ENCODE measurements at places on chromosomes 2 and 18. TPM values are rescaled to one million over a fixed set of nuclear protein-coding genes. Genes with fewer than 3 reads are reported as not detected.

GRCh38 chr18:6341709-6342108 lies 73.0 kb downstream of the L3MBTL4 start:
- DNase-seq: no peak

GRCh38 chr2:41710944-41711343 lies 336.9 kb upstream of the PKDCC start:
- DNase-seq: no peak

- no peak for DNase-seq
These were observed 89.6 kb upstream of the CCDC68 start for GRCh38 chr18:55048892-55049291.

- DNase-seq: no peak
These were observed 35.1 kb downstream of the ITGB1BP1 start for GRCh38 chr2:9388199-9388681.

DNA sequence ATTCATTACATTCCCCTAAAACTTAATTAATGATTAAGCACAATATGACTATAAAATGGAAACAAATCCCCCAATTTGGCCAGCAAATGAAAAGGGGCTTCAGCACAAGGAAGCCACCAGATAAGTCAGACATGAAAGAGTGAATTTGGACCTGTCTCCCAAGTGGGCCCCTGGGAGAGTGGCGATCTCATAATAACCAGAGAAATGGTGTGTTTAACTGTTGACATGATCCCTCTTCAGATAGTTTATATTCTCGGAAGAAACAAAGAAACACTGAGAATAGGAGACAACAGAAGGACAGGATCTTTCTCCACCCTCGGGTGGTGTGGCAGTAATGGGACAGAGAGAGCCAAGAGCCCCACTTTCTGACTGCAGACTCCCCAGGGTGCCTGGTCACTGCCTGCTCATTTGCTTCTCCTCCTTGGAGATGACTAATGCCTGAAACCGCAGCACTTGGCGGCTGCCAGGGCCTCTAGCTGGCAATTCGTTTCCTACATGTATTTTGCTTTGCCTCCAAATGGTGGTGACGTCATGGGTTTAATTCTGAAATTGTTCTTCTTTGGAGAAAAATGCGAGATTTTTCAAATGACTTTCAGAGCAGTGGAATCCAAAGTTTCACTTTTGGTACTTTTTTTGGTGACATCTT lies 46.4 kb upstream of the SPP2 start:
- no peak for DNase-seq

DNA sequence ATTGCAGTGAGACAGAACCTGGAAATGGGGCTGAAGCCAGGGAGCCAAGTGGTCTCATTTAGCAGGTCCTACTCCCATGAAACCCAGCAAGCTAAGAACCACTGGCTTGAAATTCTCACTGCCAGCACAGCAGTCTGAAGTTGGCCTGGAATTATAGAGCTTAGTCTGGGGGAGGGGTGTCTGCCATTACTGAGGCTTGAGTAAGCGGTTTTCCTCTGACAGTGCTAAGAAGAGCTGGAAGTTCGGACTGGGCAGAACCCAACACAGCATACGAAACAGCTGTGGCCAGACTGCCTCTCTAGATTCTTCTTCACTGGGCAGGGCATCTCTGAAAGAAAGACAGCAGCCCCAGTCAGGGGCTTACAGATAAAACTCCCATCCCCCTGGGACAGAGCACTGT lies 305.7 kb upstream of the SETBP1 start:
- DNase-seq: no peak

DNA sequence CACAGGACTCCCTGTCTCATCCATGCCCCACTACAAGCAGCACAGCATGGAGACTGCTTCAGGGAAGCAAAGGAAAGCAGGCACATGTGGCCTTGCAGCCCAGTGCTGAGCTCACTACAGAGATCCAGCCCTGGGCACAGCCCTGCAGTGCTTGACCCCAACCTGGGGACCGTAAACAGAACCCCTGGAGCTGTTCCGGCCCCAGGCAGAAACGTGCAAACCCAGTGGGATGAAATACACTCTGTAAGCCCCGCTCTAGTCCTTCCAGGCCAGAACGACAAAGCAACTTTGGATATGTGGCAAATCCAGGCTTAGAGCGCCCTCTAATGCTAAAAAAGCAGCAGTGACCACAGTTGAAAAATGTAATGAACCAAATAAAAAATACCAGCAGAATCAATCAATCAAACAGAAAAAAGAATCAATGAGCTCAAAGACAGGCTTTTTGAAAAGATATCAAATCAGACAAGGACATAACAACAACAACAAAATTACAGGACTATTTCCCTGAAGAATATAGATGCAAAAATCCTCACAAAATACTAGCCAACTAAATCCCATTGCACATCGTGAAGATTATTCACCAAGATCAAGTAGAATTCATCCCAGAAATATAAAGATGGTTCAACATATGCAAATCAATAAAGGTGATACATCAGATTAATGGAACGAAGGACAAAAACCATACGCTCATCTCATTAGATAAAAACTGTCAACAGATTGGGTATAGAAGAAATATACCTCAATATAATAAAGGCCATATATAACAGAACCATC lies 45.6 kb downstream of the ZNF519 start:
- DNase-seq: no peak

DNA sequence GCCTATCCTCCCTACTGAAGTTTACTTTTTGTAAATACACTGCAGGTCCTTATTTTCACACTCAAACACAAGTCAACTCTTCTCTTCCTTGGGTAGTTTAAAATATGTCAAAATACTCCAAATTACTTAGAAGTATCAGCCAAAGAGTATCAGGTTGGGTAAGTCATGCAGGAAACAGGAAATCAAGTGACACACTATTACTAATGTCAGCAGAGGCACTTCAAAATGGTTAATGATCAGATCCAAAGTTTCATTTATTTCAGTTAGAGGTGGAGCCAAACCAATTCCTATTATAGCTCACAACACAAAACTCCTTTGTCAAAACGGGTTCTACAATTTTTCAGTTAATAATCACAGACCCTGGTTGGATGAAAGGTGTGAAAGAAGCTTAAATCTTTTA lies 54.2 kb downstream of the DLGAP1 start:
- DNase-seq: no peak

GRCh38 chr2:102024410-102024809 lies 32.6 kb downstream of the IL1R2 start:
- no peak for DNase-seq

GRCh38 chr18:1796636-1797035 lies 774.7 kb downstream of the METTL4 start:
- DNase-seq: no peak

GRCh38 chr2:104654811-104655210 lies 199.1 kb upstream of the POU3F3 start:
- DNase-seq: no peak

DNA sequence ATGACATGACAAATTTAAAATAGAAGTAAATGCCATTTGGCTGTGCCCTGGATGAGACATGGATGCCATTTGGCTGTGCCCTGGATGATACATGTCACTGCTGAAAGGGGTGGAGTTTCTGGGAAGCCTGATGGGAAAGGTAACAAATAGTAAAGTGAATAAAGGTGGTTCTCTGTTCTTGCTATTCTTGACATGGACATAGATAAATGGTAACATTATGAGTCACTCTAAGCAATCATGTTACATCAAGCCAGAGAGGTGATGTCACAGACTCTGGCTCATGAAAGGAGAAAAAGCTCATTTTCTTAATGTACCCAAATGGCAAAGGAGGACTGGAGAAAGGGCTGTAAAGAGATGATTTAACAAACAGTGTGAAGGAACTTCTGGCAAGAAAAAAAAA lies 86.4 kb downstream of the EML6 start:
- DNase-seq: no peak

GRCh38 chr2:120670771-120671480 lies 64.7 kb upstream of the GLI2 start:
- DNase-seq: no peak

DNA sequence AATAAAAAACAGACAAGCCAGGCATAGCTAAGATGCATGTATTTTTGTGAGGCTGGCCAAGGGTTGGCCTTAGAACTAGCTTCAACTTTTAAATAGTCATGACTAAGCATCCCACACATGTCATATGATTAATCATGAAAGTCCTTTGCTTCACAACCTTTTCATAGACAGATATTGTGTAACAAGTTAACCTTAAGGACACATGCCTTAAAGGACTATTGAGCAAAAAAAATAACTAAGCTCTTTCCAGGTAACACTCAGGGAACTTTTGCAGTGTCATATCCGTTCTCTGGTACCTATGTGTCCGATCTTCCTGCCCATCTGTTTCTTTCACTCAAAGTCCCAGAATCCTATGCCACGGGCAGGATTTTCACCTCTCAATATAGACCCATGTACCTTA lies 498.4 kb downstream of the STK39 start:
- no peak for DNase-seq

DNA sequence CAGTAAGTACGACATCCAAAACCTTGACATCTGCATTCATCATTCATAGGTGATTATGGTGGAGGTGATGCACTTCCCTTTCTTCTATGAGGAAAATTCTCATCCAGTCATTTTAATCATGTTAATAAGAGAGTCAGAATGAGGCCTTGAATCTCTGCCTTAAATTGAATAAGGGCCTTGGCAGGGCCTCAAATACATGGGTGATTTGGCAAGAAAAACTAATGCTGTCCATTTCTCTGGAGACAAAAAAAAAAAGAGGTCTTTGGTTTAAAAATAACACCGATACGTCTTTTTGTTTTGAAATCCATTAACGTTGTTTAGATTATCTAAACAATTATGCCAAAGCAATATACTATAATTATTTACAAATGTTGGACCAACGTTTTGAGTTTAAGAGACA lies 8.1 kb downstream of the COLEC12 start:
- DNase-seq: no peak

GRCh38 chr2:126527836-126528490 lies 128.0 kb upstream of the GYPC start:
- no peak for DNase-seq

DNA sequence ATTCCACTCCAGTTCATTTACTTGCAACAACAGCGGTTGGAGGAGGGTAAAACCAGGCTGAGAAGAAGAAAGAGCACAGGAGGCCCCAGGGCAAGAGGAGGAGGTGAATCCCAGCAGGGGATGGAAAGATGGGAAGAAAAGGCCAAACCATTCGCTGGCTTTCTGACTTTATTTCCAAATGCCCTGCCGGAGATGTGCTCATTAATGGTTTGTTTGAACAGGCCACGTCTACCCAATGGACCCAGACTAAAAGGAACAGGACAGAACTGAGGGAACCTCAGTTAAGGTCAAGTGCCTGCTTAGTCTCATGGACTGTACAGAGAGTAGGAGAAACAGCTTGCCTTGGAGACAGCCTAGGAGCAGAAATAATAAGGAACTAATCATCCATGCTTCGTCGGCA lies 121.6 kb upstream of the NDUFV2 start:
- DNase-seq: no peak

The POTEJ gene
- total RNA-seq: not detected

The COL4A4 gene
- 3.1 TPM for total RNA-seq

The FAHD2A gene
- total RNA-seq: 18.1 TPM

The ATOH8 gene
- total RNA-seq: 4.3 TPM

The FBXO48 gene
- 0.98 TPM for total RNA-seq

The RAB6C gene
- total RNA-seq: not detected

The FNDC4 gene
- total RNA-seq: 3.8 TPM

All from pancreas (tissue), 10 donors.